Left cardiac atrium (tissue), 4 donors: ENCODE measurements at places on chromosomes 1 and 21. TPM values are rescaled to one million over a fixed set of nuclear protein-coding genes. Genes with fewer than 3 reads are reported as not detected.

DNA sequence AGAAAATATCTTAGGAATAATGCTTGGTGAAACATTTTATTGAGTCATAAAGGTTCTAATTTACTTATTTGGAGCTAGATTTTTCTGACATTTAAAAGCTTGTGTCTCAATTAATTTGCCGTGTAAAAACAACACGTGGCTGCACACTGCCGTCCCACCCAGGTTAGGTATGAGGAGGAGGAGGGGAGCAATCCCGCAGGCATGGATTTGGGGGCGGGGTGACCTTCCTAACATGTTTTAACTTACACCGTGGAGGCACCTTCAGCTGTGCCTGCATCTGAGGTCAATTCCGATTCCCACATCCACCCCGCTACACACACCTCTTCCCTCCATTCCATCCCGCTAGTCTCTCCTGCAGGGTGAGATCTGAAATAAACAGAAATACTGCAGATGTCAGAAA lies 28.5 kb upstream of the UMODL1 start:
- no peak for DNase-seq

- DNase-seq, result no peak
Measured at GRCh38 chr1:100037656-100037926, 67.8 kb downstream of the SLC35A3 start.

- no peak for DNase-seq
Measured at GRCh38 chr1:28534671-28535070, 18.2 kb upstream of the TRNAU1AP start.

- DNase-seq, result no peak
Measured at GRCh38 chr1:100736746-100737145, 17.2 kb downstream of the VCAM1 start.

GRCh38 chr1:20728371-20729154 lies 3.9 kb downstream of the SH2D5 start:
- DNase-seq, result no peak

- DNase-seq, result no peak
Measured at GRCh38 chr21:31974454-31974985, 101.7 kb downstream of the HUNK start.

GRCh38 chr1:236982380-236982779 lies 21.9 kb downstream of the MT1HL1 start:
- no peak for DNase-seq

GRCh38 chr1:66758241-66758755 lies 6.0 kb downstream of the DYNLT5 start:
- no peak for DNase-seq

DNA sequence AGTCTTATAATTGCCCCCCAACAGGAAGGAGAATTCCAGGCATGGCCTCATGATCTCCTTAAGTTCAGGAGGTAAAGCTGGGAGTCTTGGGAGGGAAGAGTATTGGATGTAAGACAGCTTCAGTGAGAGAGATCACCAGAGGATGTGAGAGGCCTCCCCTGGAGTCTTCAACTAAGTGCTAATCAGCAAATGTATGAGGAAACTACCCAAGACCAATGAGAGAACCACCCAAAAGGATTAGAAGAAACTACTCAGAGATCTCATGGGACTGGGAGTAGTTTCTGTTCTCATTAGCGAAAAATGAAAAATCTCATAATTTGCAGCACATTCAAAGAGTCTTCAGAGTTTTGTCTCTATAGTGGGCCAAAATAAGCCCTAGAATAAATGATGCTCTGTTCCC lies 36.6 kb upstream of the WNT2B start:
- DNase-seq, result no peak

DNA sequence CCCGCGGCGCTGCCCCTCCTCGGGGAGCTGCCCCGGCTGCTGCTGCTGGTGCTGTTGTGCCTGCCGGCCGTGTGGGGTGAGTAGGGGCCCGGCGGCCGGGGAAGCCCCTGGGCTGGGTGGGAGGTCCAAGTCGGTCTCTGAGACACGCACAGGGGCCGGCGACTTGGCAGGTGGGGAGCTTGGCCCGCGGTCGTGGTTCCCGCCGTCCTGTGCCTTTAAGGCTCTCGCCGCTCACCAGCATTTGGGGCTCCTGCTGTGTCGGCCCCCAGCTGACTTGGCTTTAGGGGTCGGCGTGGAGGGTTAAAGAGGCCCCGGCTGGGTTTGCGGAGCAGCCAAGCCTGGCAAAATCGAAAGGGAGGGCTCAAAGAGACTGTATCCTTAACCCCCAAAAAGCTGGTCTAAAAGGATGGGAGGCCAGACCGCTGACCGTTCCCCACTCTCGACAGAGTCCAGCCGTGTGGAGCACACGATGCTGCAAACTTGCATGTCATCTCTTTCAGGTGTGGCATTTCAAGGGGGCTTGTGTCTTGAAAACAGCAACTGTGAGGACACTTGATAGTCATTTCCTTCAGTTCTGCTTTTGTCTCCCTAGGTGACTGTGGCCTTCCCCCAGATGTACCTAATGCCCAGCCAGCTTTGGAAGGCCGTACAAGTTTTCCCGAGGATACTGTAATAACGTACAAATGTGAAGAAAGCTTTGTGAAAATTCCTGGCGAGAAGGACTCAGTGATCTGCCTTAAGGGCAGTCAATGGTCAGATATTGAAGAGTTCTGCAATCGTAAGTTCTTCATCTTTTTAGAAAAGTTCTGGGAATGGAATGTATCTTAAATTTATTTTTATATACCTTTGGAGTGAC lies 540 bp downstream of the CD55 start:
- no peak for DNase-seq

DNA sequence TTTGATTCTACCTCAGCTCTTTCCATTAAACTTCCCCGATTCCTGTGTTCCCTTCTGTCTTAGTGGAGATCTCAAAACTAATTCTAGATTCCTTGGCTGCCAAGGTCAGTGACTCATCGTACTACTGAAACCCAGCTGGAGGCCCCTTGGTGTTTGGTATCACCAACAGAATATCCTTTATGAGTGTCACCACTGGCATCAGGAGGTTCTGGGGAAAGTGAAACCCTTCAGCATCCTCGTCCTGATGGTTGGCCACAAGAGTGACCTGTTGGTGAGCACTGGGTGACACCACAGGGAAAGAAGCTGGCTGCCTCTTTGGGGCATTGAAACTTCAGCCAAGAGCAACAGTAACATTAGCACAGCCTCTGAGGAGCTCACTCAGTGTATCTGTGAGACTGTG lies 9.6 kb downstream of the RAB42 start:
- DNase-seq, result no peak

GRCh38 chr21:36732761-36733160 lies 33.8 kb downstream of the SIM2 start:
- no peak for DNase-seq

DNA sequence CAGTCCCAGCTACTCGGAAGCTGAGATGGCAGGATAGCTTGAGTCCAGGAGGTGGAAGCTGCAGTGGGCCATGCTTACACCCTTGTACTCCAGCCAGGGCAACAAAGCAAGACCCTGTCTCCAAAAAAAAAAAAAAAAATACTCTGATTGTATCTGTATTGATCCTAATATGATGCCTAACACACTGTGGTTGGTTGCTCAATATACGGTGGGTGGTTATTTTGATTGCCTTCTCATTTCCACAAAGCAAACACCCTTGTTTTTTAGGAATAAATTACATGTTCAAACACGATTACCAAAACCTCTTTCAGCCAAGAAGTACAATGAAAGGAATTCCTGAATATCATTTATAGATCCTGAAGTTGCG lies 3.4 kb downstream of the EGLN1 start:
- DNase-seq, result no peak

DNA sequence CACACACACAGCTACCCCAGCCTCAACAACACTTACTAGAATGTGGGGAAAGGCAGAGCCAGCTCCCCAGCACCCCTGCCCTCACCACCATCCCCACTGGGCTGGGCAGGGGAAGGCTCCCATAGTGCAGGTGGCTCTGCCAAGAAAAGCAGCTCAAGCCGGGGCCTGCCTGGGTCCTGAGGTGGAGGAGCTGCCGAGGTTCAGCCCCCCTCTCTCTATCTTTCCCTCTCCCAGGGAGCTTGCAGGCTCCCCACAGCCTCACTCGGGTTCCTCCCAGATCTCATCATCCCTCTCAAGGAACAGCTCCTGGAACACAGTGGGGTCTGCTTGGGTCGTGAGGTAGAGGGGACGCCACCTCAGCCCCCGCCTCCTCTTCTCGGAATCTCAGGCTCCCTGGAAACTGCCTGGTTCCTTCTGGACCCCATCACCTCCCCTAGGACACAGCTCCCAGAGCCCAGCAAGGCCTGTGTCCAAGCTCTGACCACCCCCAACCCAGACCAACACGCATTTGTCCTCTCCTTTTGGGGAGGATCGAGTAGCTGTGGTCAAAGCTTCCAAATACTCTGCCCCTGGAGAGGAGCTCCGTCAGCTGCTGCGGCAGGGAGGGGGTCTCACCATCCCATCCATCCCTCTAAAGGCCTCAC lies 704 bp downstream of the S100A16 start:
- no peak for DNase-seq

- DNase-seq, result no peak
Measured at GRCh38 chr1:240309769-240310168, 218.1 kb downstream of the FMN2 start.

GRCh38 chr21:43718872-43719747 lies at the start of gene PDXK:
Gene PDXK, plus strand, starts transcription at chr21:43719129. Its CDS starts 166 bp downstream, at chr21:43719295.
- DNase-seq, result peak; percentile 90

- no peak for DNase-seq
Measured at GRCh38 chr1:31135973-31136600, 70.6 kb upstream of the PUM1 start.

DNA sequence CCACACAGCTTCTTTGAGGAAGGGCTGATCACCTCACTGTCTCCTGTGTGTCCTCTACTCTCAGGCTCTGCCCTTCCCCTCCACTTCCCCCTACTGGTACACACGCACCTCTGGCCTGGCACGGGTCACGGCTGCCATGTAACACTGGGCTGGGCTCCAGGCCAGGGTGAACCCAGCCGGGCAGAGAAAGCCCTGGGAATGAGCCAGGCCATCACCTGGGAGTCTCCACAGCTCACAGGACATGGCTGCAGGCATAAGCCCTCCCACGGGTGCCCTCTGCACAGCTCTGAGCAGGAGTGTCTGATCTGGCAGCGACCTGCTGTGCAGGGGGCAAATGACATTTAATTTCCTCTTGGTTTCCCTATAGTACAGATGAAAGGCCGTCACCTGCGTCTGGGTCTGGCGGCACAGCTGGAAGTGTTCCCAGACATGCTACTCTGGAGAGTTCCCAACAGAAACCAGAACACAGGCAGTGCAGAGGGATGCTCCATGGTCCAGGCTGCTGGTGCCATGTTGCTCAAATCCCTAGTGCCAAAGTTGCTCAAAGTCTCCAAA lies 61.2 kb downstream of the ERI3 start:
- DNase-seq, result peak; percentile 65

GRCh38 chr1:34153246-34153645 lies 11.8 kb downstream of the CSMD2 start:
- DNase-seq, result no peak

GRCh38 chr21:45102391-45102932 lies 28.1 kb downstream of the ADARB1 start:
- no peak for DNase-seq

DNA sequence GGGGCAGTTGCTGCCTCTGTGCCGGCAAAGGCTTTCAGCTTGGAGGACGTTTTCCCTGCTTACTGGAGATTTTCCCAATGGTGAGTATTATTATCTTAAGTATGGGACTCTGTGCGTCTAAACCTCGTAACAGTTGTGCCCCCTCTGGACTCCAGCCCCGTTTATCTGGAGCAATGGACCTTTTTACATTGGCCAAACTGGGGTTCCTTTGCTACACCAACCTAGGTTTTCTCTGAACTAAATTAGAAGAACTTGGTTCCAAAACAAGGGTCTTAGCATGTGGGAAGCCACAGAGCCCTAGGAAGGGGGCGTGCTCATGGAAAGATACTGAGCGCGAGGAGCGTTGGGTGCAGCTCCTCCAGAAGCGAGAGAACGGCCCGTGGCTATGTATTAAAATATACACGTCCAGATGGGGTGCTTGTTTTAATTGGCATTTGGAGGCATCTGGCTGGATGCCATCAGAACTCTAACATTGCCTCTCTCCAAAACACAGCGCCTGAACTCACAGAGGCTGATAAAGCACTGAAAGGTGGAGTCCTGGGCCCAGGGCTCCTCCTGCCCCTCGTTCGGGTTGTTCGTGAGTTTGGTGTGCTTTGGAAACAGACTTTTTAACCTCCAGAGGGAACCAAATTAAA lies 28.4 kb downstream of the POFUT2 start:
- no peak for DNase-seq

GRCh38 chr1:87400813-87401212 lies 72.1 kb downstream of the LMO4 start:
- no peak for DNase-seq

DNA sequence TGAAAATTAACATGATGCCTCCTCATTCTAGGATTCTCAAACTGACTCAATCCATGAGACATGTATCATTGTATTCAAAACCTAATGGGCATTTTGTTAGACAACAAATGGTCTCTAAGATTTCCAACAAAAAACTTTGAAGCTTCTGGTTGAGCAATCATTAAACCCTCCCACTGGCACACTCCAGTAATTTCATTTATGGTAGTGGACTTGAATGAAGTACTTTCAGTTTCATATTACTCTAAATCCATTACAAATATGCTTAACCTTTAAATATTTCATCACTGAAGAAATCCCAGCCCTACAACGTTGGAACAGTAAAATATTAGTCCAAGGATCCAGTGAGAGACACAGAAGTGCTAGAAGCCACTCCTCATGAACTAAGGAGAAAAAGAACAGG lies 43.5 kb downstream of the GBP6 start:
- no peak for DNase-seq

DNA sequence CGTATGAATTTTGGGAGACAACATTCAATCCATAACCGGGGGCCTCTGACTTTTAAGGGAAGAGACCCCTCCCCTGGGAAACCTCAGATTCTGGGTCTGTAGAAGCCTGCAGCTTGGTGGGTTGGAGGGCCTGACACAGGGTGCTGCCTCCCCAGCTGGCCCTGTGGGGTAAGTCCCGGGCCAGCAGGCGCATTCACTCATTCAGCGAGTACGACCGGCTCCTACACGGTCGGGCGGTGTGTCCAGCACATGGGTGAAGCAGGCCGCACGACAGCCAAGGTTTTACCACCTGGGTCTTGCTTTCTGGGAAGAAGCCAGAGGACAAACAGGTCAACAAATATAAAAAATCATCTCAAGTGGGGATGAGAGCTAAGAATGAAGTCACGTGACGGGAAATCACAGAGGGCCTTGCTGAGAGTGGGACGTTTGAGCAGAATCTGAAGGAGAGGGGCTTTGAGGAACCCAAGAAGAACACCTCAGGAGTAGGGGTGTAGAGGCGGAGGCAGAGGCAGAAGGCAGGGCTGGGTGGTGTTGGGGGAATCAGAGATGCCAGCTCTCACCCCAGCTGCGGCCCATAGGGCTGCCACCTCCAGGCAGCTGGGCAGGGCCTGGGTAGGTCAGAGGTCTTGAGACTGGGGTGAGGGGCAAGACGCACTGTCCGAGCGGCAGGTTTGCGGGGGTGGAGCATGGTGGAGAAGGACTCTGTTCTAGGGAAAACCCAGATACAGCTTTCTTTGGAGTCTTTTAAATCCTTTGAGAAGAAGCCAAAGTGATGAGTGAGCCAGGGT lies 333.3 kb upstream of the VAMP3 start:
- no peak for DNase-seq

- no peak for DNase-seq
Measured at GRCh38 chr1:218341325-218341724, 3.8 kb upstream of the TGFB2 start.

The AXDND1 gene
- total RNA-seq, result 0.44 TPM

The IL20 gene
- not detected for total RNA-seq

The ETV3L gene
- not detected for total RNA-seq

The SIM2 gene
- not detected for total RNA-seq

The SH2D1B gene
- 0.27 TPM for total RNA-seq

The FMN2 gene
- 0.15 TPM for total RNA-seq

The HSD3B1 gene
- total RNA-seq, result not detected

The KCNC4 gene
- total RNA-seq, result 8.8 TPM

The EXTL1 gene
- 3.2 TPM for total RNA-seq

The LMOD1 gene
- 36.2 TPM for total RNA-seq

The GCSAML gene
- total RNA-seq, result 0.59 TPM
